CD4-positive, alpha-beta memory T cell (primary cell): ENCODE measurements at places on chromosomes 1 and 21.

GRCh38 chr1:25743164-25744139 lies 56.5 kb upstream of the SELENON start:
- no peak for DNase-seq

- DNase-seq: no peak
Measured at GRCh38 chr1:160403244-160403643, 2.9 kb downstream of the VANGL2 start.

DNA sequence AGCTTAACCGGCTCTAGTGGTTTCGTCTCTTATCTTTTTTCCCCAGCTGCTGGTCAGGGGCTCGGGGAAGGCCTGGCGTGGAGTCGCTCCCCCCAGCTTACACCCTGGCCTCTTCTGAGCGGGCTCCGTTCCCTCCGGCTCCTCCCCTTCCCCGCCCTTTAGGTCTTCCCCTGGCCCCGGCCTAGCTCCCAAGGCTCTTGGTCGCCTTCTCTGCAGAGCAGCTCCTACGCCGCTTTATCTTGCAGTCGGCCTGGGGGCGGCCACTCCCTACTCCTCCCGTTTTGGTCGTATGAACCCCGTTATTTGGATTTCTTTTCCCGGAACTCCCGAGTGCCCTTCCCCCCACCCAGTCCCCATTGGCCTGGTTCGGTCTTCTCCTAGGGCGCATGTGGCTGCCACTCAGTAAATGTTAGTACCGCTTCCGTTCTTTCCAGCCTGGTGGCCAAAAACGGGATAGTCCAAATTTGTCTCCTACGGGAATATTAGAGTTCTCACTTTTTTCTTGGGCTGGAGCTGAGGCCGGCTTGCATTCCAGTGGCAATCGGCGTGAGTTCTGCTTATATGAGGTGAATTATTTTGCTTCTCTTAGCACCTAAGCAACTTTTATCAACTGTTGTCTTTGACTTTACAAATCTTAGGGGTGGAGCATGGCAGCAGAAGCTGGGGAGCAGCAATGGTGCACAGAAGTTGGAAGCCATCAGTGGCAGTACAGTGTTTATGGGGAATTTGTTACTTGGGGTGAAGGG lies 467 bp downstream of the THRAP3 start:
- no peak for DNase-seq

- DNase-seq: no peak
Measured at GRCh38 chr1:30903343-30904034, 5.1 kb downstream of the SDC3 start.

DNA sequence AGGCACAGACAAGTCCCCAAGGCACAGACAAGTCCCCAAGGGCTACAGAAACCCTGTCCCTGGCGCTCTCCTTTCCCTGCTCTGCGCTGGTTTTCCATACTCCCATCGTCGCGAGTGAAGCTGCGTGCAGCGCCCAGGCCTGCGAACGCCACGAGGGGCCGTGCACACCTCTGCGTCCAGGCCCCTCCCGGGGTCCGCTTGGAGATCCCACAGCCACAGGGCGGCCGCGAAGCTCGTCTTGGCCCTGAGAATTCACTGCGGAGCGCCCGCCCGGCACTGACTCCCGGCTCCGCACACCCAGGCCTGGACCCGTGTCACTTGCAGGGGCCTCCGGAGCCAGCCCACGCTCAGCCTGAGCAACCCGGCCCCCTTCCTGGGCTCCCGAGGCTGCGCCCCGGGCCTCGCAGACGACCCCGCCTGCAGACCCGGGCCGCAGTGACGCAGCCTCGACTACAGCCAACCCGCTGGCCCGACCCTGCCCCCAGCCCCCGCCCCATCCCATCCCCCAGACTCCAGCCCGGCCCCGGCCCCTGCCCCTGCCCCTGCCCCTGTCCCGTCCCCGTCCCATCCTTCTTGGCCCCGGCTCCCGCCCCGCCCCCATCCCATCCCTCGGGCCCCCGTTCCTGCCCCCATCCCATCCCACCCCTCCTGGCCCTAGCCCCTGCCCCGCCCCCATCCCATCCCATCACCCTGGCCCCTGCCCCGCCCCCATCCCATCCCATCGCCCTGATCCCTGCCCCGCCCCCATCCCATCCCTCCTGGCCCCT lies 841 bp downstream of the POFUT2 start:
- no peak for DNase-seq

DNA sequence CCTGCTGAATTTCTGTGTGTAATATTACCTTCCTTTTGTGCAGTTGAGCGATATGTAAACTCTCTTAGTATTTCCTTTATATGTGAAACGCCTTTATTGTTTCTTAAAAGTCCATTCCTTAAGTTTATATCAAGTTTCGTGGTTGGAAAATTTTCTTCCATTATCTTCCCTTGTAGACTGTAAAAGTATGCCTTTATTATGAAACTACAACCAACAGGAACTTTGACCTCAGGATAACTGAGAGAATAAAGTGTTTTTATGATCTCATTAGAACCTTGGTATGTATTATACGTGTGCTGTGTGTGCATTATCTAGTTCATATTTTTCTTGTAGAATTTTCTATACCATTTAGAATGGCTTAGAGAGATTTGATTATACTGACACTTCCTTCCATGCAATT lies 3.1 kb upstream of the CDC14A start:
- no peak for DNase-seq

GRCh38 chr1:165807613-165808012 lies 19.8 kb upstream of the UCK2 start:
- no peak for DNase-seq

DNA sequence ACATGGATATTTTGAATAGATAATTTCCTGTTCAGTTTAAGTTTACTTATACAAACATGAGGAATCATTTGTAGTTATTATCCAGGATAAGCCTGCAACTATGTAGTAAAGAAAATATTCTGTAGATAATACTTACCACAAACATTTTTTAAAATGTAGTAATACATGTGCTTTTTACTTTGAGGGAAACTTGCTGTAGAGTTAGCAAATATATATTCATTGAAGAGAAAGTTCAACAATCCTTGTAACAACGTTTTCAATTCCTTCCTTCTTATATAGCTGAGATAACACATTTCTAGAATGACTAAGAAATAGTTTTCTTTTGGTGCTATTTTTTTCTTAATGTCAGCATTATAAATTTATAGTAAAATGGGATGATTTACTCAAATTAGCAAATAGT lies 664.6 kb upstream of the ADAMTS5 start:
- DNase-seq: no peak

- no peak for DNase-seq
Measured at GRCh38 chr1:15988856-15989736, 13.2 kb upstream of the ZBTB17 start.

- DNase-seq: no peak
Measured at GRCh38 chr21:39850333-39850732, 16.9 kb upstream of the PCP4 start.

DNA sequence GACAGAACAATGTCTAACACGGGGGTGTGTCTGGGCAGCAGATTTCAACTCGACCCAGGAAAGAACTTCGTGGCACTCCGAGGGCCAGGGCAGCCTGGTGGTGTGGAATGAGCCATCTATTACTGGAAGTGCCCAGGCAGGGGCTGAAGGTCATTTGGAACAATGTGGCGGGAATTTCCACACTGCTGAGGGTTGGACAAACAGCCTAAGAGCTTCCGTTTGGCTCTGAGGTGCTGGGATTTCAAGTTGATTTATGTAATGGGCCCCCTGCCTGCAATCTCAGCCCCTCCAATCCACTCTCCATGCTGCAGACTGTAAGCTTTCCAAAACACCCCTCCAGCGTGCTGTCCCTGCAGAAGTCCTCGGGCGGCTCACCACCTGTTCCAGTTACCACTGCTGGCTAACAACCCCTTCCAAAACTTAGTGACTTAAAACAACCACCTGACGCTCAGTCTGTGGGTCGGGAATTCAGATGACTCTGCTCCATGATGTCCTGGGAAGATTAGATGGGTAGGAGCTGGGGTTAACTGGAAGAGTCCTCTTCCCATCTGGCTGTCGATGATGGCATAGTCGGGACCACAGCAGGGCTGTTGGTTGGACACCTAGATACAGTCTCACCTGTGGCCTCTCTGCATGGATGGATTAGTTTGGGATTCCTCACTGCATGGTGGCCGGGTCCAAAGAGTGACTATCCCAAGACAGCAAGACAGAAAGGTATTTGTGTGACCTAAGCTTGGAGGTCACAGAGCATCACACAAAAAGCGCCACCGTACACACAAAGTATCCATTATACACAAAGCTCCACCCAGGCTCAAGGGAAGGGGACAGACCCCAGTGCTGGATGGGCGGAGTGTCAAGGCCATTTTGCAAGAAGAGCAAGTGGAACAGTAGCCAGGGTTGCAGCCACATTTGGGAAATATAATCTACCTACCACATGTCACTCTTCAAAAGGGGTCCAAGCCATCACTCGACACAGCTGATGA lies 89.7 kb upstream of the IFFO2 start:
- no peak for DNase-seq

DNA sequence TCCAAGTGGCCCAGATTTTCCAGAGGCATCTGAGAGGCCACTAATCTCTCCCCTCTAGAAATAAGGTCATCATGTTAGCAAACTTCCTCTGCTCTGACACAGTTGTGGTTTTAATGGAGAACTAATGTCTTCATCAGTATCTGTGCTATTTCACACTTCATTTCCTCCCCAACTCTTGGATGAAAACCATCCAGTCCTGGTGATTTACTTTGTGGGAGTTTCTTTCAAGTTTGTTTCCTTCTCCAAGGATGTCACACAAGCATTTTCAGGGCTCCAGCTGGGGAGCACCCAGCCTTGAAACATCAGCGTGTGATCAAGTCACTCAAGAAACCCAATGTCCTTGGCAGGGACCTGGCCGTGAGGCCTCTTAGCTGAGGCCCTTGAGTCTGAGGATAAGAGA lies 38.8 kb downstream of the TBX15 start:
- DNase-seq: no peak

DNA sequence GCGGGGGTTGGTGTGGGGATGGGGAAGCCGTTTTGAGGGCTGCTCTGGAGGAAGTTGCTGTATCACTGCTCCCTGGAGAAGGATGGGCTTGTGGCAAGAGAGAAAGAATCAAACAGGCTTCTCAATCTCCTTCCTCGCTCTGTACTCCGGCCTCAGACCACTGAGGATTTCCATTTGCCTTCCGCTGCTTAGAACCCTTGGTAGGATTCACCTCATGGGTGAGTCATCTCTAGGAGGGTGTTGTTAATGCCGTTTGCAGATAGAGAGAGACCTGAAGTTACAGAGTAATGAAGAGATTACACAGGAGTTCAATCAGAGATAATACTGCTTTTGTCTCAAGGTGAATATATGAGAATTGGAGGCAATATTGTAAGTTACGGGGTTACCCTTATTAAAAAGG lies 15.3 kb downstream of the SLC35F3 start:
- DNase-seq: no peak

- no peak for DNase-seq
Measured at GRCh38 chr1:99525331-99525730, 120.6 kb upstream of the PALMD start.

- no peak for DNase-seq
Measured at GRCh38 chr1:212428496-212428895, 4.2 kb upstream of the NENF start.

GRCh38 chr21:29332461-29333362 lies 34.0 kb downstream of the BACH1 start:
- DNase-seq: no peak

- DNase-seq: no peak
Measured at GRCh38 chr1:32780628-32781234, 36.4 kb downstream of the YARS1 start.

DNA sequence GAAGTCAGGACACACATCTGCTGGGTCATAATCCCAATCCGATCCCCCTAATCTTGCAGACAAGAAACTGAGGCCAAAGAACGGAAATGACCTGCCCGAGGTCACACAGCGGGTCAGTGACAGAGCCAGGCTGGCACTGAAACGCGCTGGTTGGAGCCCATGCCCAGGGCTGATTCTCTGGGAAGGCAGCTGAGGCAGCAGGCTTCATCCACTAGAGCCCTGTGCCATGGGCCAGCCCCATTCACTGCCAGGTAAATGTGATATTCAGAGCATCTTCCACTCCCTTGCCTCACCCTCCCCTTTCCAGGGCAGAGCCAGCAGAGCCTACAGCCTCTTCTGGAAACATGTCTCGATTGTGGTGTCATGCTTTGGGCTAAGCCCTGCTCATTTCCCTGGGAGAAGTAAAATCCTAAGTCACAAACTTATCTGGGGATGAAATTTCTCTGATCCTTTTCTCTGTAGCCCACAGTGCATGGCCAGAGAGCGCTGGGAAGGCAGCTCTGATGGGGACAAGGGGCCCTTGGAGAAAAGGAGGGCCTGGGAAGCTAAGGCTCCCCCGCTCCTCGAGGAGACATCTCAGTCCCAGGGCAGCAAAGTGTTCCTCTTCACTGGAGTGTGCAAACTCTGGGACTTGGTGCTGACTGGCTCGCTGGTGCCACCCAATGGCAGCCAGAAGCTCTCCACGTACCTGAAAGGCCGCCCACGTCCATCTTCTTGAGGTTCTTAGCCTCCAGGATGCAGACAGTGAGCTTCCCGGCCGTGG lies 110.4 kb downstream of the SYT2 start:
- no peak for DNase-seq

DNA sequence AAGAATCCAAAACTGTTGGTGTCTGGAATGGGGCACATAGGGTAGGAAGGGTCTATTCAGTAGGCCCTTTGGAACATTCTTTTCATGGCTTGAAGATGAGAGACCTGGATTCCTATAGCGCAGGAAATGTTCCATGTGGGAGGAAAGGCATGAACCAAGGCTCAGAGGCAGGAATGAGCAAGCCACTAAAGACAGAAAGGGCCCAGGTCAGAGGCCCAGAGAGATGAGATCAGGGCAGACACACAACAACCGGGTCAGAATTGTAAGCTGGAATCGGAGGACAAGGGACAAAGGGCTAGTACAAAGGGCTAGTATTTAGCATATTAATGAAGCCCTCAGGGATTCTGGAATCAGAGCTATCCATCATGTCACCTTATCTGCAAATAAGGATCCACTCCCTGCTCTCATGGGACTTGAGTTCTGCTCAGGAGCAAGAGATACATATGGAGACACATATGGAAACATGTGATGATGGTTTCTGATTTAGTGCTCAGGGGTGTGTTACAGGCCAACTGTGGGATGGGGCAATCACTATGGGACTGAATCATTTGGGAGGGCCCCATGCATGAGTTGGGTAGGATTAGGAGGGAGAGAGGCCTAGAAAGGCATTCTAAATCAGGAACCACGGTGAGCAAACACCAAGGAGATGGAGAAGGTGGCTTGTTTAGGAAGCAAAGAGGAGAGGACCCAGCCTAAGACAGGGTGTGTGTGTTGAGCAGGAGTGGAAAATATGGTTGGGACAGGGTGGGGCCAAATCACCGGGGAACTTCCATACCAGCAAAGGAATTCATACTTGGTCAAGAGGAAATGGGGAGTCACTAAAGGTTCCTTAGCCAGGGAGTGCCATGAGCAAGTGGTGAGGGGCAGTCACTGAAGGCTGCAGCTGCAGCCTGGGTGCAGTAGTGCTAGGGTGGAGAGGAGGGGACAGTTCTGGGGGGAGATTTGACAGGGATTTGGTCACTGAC lies 8.6 kb downstream of the NECTIN4 start:
- no peak for DNase-seq

DNA sequence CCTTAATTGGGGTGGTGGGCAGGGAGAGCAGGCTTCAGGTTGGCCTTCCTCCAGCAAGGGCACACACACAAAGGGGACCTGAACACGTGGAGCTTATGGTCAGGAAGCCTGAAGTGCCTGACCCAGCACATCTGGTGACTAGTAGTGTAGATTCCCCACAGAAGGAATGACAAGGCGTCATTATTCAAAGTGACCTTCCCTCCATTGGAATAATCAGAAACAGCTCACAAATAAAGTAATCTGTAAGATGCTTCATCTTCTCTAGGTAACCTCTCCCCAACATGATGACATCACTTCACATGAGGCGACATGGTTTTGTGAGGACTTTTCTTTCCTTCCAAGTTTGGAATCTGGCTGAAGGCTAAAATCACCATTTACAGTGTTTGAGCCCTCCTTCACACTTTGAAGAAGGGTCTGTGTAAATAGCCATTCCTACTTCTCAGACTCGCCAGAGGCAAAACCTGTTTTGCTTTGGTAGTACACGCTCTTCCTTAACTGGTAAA lies 32.8 kb upstream of the ERG start:
- DNase-seq: no peak
